ENCODE measurements at places on chromosomes 12 and 14. TPM values are rescaled to one million over a fixed set of nuclear protein-coding genes. Genes with fewer than 3 reads are reported as not detected.

TAS2R31 gene
- 2.3 TPM for total RNA-seq

GLT1D1 gene
- not detected for total RNA-seq

BBOF1 gene
- total RNA-seq: 2.7 TPM

KRT82 gene
- total RNA-seq: not detected

MGP gene
- 1,016 TPM for total RNA-seq

KRT77 gene
- total RNA-seq: not detected

PTCSC3 gene
- not detected for total RNA-seq

NRIP2 gene
- 1.8 TPM for total RNA-seq

PGF gene
- total RNA-seq: 5.0 TPM

KCTD10 gene
- total RNA-seq: 66.2 TPM

PSMB5 gene
- 148 TPM for total RNA-seq

SPSB2 gene
- total RNA-seq: 12.2 TPM

PPP4R4 gene
- 6.2 TPM for total RNA-seq
